ENCODE measurements at places on chromosomes 12 and 14.

DNA sequence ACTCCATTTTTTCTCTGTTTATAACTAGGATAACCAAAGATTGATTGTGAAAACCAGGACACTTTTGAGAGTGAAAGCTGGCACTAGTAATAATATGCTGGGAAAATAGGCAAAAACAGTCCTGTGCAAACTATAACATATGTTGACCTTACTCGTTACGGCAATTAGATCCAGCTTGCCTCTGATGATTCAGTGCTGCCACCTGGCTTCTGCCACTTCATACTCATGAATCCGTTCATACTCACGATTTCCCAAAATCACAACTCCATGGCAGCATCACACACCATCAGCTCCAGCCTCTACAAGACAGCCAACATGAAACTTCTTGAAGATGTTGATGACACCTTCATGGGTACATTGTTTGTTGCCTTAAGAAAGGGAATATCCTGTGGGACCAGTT is 49.1 kb upstream of the CAND1 start:
- no peak for DNase-seq

- no peak for DNase-seq
Measured at GRCh38 chr12:113133666-113134065, 1.9 kb downstream of the RASAL1 start.

- no peak for DNase-seq
Measured at GRCh38 chr12:117018276-117018675, 80.9 kb downstream of the TESC start.

- DNase-seq = peak; percentile 79
Measured at GRCh38 chr14:39266525-39266870, 32.8 kb downstream of the MIA2 start.

DNA sequence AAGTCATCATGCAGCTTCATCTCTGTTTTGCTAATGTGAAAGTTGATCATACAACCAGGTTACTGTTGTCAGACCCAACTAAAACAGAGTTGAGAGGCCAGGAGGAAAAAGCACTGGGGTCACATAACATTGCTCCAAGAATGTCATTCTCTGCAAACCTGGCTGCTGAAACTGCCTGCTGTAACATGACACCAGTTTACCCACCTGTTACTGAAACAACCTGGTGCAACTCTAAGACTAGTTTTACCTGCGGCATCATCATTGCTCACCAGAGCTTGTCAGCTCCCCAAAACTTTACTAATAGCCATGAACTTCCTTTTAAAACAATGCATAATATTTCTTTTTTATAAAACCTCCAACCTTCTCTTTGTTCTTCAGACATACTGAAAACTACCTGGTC is 30.7 kb upstream of the DEGS2 start:
- no peak for DNase-seq

GRCh38 chr12:121423253-121423652 is 23.3 kb downstream of the RNF34 start:
- DNase-seq = no peak

- DNase-seq = no peak
Measured at GRCh38 chr14:24081739-24082211, 10.4 kb downstream of the CPNE6 start.

DNA sequence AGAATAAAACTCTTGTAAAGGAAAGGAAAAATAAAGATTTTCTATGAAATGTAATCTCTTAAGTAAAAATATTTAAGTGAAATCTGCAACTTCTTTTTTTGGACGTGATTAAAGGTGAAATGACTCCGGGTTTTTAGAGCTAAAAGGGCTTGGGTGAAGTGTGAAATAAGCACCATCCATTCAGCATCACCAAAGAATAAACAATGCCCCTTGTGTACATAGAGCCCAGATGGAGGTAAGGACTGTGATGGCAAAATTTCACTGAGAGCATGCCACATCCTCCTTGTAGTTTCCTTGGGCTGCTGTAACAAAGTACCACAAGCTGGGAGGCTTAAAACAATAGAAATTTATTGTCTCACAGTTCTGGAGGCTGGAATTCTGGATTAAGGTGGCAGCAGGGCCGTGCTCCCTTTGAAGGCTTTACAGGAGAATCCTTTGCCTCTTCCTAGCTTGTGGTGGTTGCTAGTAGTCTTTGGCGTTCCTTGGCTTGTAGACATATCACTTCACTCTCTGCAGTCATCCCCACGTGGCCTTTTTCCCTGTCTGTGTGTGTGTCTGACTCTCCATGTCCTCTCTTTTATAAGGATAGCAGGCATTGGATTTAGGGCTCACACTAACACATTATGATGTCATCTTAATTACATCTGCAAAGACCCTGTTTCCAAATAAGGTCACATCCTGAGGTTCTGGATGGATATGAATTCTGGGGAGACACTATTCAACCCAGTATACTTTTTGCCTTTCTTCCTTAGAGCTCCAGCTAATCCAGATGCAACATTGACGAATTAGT is 24.2 kb downstream of the ZNF664 start:
- no peak for DNase-seq

- peak; percentile 24 for DNase-seq
Measured at GRCh38 chr12:43148691-43149090, 403.3 kb downstream of the ADAMTS20 start.

DNA sequence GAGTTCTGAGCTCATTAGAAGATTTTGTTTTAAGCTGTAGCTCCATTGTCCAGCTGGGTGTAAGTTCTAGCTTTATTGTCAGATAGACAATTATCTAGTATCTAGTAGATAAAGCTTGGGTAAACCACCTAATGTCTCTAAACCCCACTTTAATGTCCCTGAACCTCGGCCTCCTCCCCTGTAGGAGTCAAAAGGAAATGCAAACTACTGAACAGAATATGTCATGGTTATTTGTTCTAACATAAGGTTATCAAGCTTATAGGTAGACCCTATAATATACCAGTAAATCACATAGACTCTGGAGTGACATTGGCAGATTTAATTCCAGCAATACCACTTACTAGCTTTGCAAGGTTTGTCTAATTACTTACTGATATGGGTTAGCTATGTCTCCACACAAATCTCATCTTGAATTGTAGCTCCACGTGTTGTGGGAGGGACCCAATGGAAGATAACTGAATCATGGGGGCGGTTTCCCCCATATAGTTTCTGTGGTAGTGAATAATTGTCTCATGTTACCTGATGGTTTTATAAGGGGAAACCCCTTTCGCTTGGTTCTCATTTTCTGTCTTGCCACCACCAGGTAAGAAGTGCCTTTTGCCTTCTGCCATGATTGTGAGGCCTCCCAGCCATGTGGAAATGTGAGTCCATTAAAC is 29.4 kb downstream of the BCAT1 start:
- DNase-seq = no peak

DNA sequence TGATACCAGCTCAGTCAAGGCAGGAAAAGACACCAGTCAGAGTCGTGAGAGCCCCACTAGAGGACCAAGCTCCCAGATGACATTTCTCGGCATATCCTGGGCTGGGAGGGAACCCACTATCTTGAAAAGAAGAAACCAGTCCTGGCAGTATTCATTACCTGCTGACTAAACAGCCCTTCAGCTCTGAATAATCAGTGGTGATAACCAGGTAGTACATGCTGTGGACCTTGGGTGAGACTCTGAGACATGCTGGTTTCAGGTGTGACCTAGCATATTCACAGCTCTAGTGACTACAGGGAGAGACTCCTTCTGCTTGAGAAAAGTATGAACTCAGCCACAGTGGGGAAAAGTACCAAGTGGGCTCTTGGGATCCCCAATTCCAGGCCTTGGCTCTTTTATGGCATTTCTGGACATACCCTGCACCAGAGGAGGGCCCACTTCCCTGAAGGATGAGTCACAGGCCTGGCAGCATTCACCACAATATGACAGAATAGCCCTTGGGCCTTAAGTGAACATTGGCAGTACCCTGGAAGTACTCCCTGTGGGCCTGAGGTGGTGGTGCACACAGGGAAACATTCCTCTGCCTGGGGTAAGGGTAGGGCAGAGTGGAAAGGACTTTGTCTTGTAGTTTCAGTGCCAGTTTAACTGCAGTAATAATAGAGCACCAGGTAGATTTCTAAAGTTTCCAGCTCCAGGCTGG is 82.6 kb upstream of the SLC38A4 start:
- DNase-seq = no peak

- no peak for DNase-seq
Measured at GRCh38 chr12:127590868-127591267, 676.1 kb upstream of the TMEM132C start.

- DNase-seq = no peak
Measured at GRCh38 chr12:13067322-13067721, 23.1 kb downstream of the FAM234B start.

GRCh38 chr14:26841920-26842741 is 244.3 kb upstream of the NOVA1 start:
- DNase-seq = peak; percentile 39

- no peak for DNase-seq
Measured at GRCh38 chr12:19168644-19169043, 39.1 kb downstream of the PLEKHA5 start.

DNA sequence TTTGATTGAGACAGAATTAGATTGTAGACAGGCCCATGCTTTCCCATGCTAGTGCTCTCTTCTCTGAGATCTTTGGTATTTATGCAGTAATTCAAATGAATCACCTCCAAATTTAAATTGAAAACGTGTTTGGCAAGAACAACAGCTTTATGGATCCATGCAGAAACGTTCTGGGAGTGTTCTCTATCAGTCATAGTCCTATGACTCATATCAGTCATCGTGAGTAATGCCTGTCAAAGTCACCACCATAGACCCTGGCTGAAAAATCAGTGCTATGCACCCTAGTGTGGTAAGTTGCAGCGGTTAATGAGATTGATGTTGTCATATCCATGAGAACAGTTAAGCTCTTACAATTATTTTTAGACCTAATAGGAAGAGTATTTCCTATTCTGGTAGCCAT is 90.1 kb upstream of the FOXG1 start:
- DNase-seq = no peak

- no peak for DNase-seq
Measured at GRCh38 chr12:22539055-22539454, 5.3 kb downstream of the C2CD5 start.

GRCh38 chr14:35121026-35121886 is 534 bp downstream of the PPP2R3C start:
- DNase-seq = peak; percentile 36

DNA sequence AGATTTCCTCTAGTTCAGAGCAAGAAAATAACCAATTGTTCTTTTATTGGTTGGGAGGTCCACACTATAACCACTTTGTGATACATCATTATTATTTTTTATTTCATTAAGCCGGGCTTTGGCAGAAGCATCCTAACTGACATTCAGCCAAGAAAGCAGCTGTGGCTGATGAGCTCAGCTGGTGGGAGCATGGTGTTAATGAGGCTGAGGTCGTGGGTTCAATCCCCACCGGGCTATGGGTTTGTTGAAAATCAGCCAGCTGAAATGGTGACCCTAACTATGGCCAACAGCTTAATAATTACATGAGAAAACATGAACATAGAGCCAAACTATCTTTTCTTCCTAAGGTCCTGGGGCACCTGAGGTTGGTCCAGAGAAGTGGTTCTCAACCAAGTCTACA is 378.2 kb downstream of the GLT1D1 start:
- no peak for DNase-seq

- no peak for DNase-seq
Measured at GRCh38 chr14:76271041-76271755, 104.7 kb upstream of the ESRRB start.

DNA sequence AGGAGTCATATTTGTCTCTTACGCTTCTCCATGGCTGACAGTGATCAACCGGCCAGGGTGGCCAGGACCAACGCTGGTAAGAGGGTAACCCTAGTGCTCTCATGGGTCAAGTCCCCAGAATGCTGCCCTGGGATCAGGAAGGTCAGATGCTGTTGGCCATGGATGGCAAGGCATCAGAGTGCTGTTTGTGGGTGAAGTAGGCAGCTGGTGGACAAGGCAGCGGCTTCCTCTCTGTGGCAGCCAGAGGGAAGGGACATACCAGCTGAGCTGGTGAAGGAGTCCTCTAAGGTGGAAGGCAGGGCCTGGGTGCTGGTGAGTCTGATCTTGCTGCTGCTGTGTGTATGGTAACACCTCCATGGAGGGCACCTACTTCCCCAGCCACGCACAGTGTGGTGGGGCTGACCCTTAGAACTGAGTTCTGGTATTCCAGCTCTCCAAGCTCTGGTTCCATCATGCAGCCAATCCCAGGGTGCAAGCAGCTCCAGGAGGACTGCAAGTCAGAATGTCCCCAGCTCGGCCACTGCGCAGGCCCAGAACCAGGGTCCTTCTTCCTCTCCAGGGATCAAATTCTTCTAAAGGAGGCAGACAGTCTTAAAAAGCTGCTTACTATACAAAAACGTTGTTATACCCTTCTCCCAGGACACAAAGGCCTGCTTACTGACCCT is 13.4 kb upstream of the SMOC1 start:
- no peak for DNase-seq

GRCh38 chr14:39665075-39665475 is 232.8 kb upstream of the FBXO33 start:
- DNase-seq = no peak

DNA sequence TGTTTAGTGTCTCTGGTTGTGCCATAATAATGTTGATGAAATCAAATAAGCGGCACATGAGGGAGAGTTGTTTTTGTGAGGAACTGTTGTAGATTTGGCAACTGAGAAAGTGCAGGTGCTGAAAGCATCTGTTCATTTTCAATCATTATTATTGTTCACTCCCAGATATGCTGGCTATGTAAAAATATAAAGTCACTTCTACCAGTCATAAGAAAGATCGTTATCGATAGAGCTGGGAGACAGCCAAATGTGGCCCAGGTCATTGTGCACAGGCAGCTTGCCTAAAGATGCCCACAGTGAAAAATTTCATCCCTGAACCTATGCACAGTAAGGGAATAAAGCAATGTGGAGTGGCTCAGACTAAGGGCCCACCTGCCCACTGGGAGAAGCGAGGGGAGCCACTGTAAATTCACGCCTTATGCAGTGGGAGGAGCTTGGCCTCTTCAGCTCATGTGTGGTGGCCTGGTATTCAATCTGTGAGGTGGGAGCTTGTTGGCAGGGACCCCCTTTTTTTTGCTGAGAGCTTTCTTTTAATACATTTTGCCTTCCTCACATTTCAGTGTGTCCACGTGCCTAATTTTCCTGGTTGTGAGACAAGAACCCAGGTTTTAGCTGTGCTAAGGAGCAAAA is 1490.8 kb upstream of the TMEM132C start:
- no peak for DNase-seq

Measured in femur (tissue), 1 donor.